KBM-7 (cell line): ENCODE measurements at places on chromosomes 1 and 21.

- DNase-seq = no peak
Measured at GRCh38 chr1:50084389-50084788, 24.3 kb upstream of the ELAVL4 start.

- DNase-seq = no peak
Measured at GRCh38 chr1:87853576-87854351, 525.1 kb downstream of the LMO4 start.

DNA sequence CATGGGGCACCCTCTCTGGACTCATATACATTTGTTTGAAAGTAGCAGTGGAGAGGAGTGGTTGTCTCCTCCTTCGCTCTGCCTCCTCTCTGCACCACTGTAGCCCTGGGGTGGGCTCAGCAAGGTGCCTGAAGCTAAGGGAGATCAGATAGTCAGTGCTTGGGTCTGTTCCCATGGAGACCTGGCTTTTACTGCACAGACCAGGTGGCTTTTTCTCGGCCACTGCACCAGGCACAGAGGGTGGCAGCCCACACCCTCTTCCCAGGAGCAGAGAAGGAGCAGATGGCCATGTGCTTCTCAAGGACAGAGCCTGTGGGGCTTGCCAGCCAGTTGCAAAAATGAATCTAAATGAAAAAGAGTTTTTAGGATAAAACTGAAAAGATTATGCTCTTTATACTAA is 123.4 kb upstream of the KCNK1 start:
- no peak for DNase-seq

- no peak for DNase-seq
Measured at GRCh38 chr1:171819946-171820345, 21.4 kb upstream of the DNM3 start.

DNA sequence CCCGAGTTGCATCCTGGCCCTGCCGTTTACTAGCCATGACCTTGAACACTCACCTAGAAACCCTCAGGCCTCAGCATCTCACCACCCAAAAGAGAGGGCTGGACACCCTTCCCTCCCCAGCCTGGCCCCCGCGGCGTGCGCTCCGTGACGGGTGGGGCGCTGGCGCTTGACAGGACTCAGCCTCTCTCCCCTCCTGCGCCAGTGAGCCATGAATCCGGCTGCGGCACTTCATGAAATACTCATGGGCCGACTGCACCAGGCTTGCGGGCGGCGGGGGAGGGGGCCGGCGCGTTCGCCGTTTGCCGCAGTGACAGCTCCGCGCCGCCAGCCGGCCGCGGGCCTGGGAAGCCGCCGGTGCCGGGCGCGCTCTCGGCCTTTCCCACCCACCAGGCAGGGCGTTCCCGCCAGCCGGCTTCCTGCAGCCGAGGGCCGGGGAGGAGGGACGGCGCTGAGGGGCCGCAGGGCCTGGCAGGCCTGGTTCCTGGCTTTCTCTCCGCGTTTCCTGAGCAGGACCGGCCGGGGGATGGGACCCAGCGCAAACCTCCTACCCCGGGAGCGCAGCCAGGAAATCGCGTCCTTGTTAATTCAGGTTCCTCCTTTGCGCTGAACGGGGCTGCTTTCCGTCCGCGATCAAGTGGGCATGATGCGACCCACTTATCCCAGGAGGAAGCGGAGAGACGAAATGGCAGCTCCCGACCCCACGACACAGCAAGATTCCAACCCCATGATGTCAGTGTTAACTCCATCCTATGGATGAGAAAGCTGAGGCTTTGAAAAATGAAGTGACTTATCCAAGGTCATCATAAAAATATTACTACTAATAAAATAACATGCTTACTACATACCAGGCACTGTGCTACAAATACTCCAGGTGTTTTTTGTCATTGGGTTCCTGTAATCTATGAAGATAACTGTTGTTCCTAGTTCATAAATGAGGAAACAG is 9.1 kb upstream of the LUZP1 start:
- DNase-seq = peak; percentile 87

GRCh38 chr1:230632273-230632873 is 9.9 kb upstream of the COG2 start:
- DNase-seq = peak; percentile 57

DNA sequence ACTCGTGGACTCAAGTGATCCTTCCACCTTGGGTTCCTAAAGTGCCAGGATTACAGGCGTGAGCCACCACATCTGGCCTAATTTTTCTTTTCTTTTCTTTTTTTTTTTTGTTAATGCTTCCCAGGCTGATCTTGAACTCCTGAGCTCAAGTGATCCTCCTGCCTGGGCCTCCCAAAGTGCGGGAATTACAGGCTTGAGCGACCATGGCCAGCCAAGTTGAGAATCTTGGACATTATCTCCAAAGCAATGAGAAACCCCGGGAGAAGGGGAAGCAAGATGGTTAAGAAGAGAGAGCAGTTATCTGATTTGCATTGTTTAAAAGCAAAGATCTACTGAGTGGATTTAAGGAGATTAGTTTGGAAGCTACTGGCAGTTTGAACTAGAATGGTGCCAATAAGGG is 9.1 kb downstream of the HIPK1 start:
- no peak for DNase-seq

DNA sequence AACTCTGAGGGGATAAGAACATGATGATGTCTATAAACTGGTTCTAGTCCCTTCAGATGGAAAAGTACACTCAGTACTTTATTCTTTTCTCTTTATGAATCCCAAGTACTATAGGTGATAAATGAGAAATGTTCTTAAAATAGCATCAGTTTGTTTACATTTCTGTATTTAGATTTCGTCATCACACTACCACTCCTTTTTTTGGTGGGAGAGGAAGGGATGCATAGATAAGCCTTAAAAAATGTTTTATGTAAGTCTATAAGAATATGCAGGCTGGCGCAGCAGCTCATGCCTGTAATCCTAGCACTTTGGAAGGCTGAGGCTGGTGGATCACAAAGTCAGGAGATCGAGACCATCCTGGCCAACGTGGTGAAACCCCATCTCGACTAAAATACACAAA is 144.8 kb downstream of the USP25 start:
- DNase-seq = no peak

GRCh38 chr1:178501705-178502329 is 5.1 kb upstream of the CLEC20A start:
- peak; percentile 71 for DNase-seq

DNA sequence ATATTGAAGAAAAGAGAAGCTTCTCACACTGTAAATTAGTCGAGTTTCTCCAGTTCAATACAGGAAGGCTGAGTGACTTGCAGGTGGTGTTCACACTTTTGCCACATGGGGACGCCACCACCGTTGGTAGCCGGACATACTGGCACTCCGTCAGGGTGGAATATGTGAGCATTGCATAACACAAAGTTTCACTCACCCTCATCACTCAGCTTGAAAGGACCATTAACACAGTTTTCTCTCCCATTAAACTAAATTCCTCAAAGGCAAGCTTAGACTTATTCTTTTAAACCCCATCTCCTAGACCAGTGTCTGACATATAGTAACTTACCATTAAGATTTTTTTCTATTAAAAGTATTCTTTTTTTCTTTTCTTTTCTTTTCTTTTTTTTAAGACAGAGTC is 105.3 kb upstream of the SERBP1 start:
- DNase-seq = peak; percentile 67

- DNase-seq = no peak
Measured at GRCh38 chr1:169300854-169301253, 66.7 kb downstream of the NME7 start.

GRCh38 chr1:207644166-207644851 is 624 bp upstream of the CR1L start:
- DNase-seq = no peak

GRCh38 chr1:1098681-1099421 is 17.0 kb downstream of the C1orf159 start:
- no peak for DNase-seq

GRCh38 chr1:42348498-42348897 is 13.5 kb upstream of the FOXJ3 start:
- no peak for DNase-seq

- no peak for DNase-seq
Measured at GRCh38 chr1:4394366-4394765, 260.0 kb upstream of the AJAP1 start.

DNA sequence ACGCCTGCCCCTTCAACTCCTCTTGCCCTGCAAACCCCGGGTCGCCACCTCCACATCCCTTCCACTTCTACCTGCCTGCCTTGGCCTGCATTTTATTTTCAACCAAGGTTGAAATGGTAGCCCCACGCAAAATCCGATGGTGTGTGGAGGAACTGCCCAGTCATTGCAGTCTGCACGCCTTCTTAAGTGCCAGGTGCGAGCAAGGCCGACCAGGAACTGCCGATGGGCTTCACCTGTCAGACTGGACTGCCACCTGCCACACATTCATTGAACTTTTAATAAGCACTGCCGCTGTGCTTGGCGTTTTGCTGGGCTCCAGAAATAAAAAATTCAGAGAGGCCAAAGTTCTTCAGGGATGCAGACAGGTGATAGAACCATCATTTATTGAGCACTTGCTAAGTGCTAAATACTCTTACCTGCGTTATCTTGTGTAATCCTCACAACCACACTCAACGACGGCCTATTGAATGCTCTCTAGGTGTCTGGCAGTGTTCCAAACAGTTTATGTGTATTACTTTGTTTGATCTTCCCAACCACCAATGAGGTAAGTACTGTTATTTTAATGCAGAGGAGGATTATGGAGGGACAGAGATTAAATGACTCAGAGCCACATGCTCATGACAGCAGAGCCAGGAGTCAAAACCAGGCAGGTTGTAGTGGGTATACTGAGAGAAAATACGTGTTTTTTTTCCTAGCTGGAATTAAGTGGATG is 36.2 kb downstream of the CACHD1 start:
- no peak for DNase-seq

DNA sequence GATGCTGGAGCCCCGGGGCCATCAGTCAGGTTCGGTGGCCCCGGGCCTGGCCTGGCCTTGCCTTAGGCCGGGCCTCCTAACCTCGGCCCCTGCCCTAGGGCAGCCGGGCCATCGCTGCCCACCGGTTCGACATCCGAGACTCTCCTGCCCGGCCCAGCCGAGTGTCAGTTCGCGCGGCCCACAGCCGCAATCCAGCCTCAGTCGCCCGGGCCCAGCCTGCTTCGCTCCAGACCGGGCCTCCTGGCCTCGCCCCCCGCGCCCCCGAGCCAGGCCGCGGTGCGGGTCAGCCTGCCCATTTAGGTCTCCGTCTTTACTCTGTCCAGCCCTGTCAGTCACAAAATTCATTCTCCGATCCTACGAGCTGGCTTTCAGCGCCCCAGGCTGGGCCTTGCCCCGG is 777 bp downstream of the LRRC41 start:
- DNase-seq = peak; percentile 34

DNA sequence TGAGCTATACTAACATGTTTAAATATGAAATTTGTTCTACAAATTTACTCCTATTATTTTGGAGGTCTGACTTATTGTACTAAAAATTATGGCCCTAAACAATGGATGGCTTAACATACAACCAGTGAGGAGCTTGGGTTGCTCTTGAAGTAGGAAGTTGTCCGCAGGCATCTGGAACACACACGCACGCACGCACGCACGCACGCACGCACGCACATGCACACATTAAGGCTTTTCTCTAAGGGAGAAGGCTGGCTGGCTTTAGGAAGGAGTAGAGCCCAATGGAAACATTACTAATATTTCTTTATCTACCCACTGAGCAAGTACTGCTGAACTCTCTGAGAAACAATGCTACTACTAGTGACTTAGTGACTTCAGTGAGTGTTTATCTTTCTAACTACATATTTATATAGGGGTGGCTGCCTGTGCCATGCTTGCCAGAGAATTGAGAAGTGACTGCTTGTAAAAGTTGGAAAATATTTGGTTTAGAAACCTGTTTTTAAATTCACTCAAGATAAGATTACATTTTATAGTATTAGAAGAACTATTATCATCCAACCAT is 16.2 kb upstream of the ARHGAP29 start:
- no peak for DNase-seq

GRCh38 chr1:70033266-70033873 is 172.0 kb downstream of the LRRC40 start:
- no peak for DNase-seq

DNA sequence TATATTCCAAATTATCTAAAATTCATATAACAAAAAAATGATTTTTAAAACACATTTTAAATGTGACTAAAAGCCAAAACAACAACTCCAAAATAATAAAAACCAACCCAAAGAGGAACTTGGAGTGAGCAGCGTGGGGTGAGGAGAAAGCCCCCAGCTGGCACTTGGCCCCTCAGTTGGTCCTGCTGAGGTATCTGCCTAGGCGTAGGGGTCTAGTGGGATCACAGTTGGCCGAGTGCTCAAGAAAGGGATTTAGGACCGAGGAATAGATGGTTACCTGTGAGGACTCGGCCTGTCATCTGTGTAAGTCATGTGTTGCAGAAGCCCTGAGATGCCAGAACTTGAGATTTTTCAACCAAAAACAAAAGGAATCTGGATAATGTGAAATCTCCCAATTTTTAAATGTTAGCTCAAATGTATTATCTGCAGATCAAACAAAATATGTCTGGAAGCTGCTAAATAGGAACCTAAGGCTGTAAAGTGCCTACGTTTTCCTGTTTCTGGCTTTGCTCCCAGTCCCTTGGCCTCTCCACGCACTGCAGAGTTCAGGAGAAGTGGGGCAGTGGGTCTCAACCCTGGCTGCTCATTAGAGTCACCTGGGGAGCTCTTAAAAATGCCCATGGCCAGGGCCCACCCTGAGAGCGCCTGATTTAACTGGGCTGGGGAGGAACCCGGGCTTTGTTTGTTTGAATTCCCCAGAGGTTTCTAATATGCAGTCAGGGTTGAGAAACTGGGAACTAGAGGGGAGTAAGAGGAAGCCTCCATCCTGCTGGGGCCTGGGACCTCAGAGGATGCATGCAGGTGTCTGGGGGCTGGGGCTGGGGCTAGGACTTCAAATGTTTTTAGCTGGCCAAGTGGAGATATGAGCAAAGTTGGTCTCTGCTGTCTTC is 38.5 kb upstream of the LDLRAP1 start:
- peak; percentile 20 for DNase-seq

GRCh38 chr1:10615332-10615731 is 140.6 kb downstream of the PEX14 start:
- no peak for DNase-seq

DNA sequence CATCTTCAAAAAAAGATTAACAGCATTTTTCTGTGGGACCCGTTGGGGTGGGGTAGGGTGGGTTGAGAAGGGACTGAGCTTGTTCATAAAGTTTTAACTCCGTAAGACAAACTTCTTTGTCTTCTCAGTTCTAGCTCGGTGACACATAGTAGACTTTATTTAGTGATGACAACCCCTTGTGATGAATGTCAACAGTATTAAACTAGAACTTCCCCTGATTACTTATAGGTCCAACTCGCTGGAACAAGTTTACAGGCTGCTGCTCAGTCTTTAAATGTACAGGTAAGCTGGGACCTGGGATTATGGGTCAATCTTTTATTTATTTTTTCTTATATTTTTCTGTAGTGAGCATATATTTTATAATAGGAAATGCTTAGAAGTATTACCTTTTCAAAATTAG is 148.4 kb downstream of the CD247 start:
- no peak for DNase-seq
